Activated naive CD8-positive, alpha-beta T cell treated with anti-CD3 and anti-CD28 coated beads for 36 hours (primary cell): ENCODE measurements at places on chromosomes 13 and 19. TPM values are rescaled to one million over a fixed set of nuclear protein-coding genes. Genes with fewer than 3 reads are reported as not detected.

The ZSCAN1 gene
- total RNA-seq = not detected

- H3K27ac ChIP-seq = no peak overlapping the region
- H3K4me3 ChIP-seq = no peak overlapping the region
- H3K27me3 ChIP-seq = peaks cover 3% of the 10 kb centered on the region
- H3K36me3 ChIP-seq = no peaks in the 10 kb centered on the region
Measured at GRCh38 chr13:104823071-104823470, 1712.4 kb downstream of the EFNB2 start.

DNA sequence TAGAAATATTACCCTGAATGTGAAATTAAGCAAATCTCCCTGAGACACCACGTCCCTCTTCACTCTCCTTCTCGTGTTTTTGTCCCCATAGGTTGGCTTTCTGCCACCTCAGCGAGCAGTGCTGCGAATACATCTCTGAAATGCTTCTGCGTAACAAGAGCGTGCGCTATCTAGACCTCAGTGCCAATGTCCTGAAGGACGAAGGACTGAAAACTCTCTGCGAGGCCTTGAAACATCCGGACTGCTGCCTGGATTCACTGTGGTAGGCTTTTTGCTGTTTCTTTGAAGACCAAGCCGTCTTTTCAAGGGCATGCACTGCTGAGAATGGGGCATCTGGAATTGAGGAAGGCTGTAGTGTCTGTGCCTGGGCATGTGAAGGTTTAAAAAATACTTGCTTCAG lies 34.4 kb downstream of the NLRP4 start:
- no peak overlapping the region for H3K27ac ChIP-seq
- no peaks in the 10 kb centered on the region for H3K4me1 ChIP-seq
- no peak overlapping the region for H3K4me3 ChIP-seq
- DNase-seq = no peak

DNA sequence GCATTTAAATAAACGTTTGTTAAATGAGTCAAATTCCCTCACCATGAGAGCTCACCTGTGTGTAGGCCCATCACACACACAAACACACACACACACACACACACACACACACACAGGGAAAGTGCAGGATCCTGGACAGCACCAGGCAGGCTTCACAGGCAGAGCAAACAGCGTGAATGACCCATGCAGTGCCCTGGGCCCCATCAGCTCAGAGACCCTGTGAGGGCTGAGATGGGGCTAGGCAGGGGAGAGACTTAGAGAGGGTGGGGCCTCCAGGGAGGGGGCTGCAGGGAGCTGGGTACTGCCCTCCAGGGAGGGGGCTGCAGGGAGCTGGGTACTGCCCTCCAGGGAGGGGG lies 8.5 kb upstream of the CEACAM5 start:
- H3K27me3 ChIP-seq = peaks cover 28% of the 10 kb centered on the region

DNA sequence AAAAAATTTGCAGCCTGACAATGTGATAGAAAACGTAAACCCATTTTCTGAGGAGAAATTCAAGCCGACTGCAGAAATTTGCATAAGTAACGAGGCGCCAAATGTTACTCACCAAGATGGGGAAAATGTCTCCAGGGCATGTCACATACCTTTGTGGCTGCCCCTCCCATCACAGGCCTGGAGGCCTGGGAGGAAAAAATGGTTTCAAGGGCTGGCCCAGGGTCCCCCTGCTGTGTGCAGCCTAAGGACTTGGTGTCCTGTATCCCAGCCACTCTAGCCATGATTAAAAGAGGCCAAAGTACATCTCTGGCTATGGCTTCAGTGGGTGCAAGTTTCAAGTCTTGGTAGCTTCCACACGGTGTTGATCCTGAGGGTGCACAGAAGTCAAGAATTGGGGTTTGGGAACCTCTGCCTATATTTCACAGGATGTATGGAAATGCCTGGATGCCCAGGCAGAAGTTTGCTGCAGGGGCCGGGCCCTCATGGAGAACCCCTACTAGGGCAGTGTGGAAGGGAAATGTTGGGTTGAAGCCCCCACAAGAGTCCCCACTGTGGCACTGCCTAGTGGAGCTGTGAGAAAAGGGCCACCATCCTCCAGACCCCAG lies 1842.3 kb downstream of the PCDH9 start:
- no peak overlapping the region for H3K4me3 ChIP-seq
- no peak for DNase-seq
- H3K4me1 ChIP-seq = no peaks in the 10 kb centered on the region
- no peak overlapping the region for H3K27ac ChIP-seq

- H3K36me3 ChIP-seq = no peaks in the 10 kb centered on the region
- no peak for DNase-seq
- H3K27me3 ChIP-seq = peaks cover 6% of the 10 kb centered on the region
- H3K4me1 ChIP-seq = no peaks in the 10 kb centered on the region
- H3K27ac ChIP-seq = no peak overlapping the region
Measured at GRCh38 chr13:20294497-20294896, 62.4 kb upstream of the GJB6 start.

The IGFL3 gene
- not detected for total RNA-seq

The ZNF470 gene
- total RNA-seq = 3.6 TPM

The SIPA1L3 gene
- total RNA-seq = 9.1 TPM

The IL12RB1 gene
- total RNA-seq = 26.5 TPM

The GSX1 gene
- not detected for total RNA-seq

DNA sequence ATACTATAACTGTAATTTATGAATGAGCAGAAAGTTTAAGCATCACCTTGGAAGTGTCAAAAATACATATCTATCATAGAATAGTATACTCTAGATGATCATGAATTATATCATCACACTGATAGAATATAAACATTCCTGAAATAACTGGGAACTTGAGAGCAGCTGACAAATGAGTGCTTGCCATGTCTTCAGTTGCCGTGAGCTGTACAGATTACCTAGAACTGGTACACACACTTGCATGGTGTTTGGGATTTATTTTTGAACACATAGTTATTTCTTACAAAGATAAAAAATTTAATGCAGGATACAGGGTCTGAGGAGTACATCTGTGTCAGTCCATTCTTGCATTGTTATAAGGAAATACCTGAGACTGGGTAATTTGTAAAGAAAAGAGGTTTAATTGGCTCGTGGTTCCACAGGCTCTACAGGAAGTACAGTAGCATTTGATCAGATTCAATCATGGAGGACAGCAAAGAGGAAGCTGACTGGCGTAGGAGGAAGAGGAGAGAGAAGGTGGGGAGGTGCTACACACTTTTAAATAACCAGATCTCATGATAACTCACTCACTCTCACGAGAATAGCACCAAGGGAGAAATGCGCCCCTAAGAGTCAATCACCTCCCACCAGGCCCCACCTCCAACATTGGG lies 60.4 kb upstream of the MBNL2 start:
- DNase-seq = no peak
- H3K27me3 ChIP-seq = no peaks in the 10 kb centered on the region
- H3K4me1 ChIP-seq = no peaks in the 10 kb centered on the region
- no peak overlapping the region for H3K27ac ChIP-seq
- no peaks in the 10 kb centered on the region for H3K36me3 ChIP-seq

GRCh38 chr13:46403851-46404732 lies 17.0 kb upstream of the RUBCNL start:
- H3K27ac ChIP-seq = no peak overlapping the region
- no peaks in the 10 kb centered on the region for H3K27me3 ChIP-seq
- DNase-seq = no peak
- no peaks in the 10 kb centered on the region for H3K36me3 ChIP-seq
- no peak overlapping the region for H3K4me3 ChIP-seq

- H3K4me1 ChIP-seq = peaks cover 1% of the 10 kb centered on the region
- peaks cover 17% of the 10 kb centered on the region for H3K27me3 ChIP-seq
- DNase-seq = no peak
- H3K27ac ChIP-seq = no peak overlapping the region
- H3K4me3 ChIP-seq = no peak overlapping the region
Measured at GRCh38 chr13:112670864-112671263, 19.0 kb upstream of the ATP11A start.

The ZNF492 gene
- 4.2 TPM for total RNA-seq

DNA sequence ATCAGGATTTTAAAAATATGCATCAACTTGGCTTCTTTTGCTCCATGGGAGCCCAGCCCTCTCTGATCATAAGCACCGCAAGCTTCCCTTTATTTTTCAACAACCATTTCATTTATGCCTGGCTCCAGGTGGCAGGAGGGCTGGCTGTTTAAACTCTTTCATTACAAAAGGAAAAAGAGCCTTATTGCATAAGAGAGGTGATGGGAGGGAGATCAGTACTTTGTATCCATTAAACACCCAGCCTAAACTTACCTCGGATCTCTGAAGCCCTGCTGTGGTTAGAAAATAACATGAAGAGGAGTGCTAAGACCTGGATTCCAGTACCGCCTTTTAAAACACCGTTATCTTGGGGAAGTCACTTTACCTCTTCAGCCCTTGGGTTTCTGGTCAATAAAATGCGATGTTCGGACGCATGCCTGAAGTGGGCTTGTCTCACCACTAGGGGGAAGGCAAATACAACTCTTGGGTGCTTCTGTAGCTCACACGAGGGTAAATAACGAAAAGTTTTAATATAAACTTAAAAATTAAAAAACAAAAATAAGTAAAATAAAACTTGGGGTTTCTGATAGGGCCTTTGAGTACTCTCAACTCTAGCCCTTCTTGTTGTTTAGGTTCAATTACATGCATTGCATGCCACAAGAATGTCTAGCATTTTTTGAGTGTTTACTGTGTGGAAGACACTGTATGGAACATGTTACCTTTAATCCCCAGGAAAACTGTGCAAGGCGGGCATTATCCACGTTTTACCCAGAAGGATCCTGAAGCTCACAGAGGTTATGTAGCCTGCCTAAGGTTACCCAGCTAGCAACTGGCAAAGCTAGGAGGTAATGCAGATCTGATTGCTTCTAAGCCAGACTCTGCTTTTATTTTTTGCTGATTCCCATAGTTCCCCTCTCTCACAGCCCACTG lies 240.3 kb downstream of the LMO7 start:
- H3K36me3 ChIP-seq = no peaks in the 10 kb centered on the region
- H3K4me3 ChIP-seq = no peak overlapping the region
- no peak overlapping the region for H3K27ac ChIP-seq

DNA sequence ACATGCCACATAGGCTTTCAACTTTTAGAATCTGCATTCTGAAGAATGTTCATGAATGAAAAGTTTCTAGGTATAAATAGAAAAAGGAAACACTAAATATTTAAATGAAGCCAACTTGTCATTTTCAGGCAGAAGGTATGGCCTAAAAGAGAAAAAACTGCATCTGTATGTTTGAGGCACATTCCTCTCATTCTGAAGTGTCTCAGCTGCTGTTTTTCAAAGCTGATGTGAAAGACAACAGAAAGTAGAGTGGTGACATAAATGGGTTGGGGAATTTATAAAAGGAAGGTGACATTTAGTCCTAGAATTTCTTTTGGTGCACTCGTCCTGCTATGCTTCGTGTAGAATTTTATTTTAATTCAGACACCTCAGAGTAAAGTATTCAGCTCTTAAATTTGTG lies 539.6 kb upstream of the SLITRK5 start:
- no peak for DNase-seq
- no peaks in the 10 kb centered on the region for H3K36me3 ChIP-seq
- H3K4me3 ChIP-seq = no peak overlapping the region
- H3K4me1 ChIP-seq = no peaks in the 10 kb centered on the region
- H3K27ac ChIP-seq = no peak overlapping the region
- H3K27me3 ChIP-seq = no peaks in the 10 kb centered on the region

The ZNF573 gene
- total RNA-seq = 7.8 TPM

GRCh38 chr19:58581227-58582141 lies 8.3 kb upstream of the MZF1 start:
- no peaks in the 10 kb centered on the region for H3K27me3 ChIP-seq
- H3K27ac ChIP-seq = peak overlapping the region; percentile 69
- H3K4me1 ChIP-seq = peaks cover 28% of the 10 kb centered on the region
- H3K36me3 ChIP-seq = peaks cover 15% of the 10 kb centered on the region
- no peak overlapping the region for H3K4me3 ChIP-seq

DNA sequence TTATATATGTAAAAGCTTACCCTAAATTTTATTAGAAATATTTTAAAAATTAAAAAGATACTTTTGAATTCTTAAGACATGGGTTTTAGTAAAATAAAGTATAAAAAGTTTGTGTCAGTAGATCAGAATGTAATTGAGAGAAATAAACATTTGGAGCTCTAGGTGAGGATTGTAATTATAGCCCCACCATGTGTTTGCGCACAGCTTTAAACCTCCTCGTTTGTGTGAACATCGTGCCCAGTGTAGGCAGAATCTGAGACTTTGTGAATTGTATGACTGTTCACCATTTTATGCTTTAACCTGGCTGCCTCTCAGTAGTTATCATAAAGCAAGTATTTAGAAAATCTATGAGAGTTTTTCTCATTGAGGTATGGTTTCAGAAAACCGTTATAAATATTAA lies 29.1 kb downstream of the CUL4A start:
- H3K27me3 ChIP-seq = no peaks in the 10 kb centered on the region
- no peak overlapping the region for H3K4me3 ChIP-seq
- peaks cover 12% of the 10 kb centered on the region for H3K36me3 ChIP-seq
- H3K4me1 ChIP-seq = no peaks in the 10 kb centered on the region
- no peak for DNase-seq

GRCh38 chr13:22195726-22196125 lies 524.9 kb downstream of the FGF9 start:
- H3K27me3 ChIP-seq = no peaks in the 10 kb centered on the region
- H3K4me3 ChIP-seq = no peak overlapping the region
- no peak overlapping the region for H3K27ac ChIP-seq
